NCI-H1092 (cell line): ENCODE measurements at places on chromosomes 7 and 10.

DNA sequence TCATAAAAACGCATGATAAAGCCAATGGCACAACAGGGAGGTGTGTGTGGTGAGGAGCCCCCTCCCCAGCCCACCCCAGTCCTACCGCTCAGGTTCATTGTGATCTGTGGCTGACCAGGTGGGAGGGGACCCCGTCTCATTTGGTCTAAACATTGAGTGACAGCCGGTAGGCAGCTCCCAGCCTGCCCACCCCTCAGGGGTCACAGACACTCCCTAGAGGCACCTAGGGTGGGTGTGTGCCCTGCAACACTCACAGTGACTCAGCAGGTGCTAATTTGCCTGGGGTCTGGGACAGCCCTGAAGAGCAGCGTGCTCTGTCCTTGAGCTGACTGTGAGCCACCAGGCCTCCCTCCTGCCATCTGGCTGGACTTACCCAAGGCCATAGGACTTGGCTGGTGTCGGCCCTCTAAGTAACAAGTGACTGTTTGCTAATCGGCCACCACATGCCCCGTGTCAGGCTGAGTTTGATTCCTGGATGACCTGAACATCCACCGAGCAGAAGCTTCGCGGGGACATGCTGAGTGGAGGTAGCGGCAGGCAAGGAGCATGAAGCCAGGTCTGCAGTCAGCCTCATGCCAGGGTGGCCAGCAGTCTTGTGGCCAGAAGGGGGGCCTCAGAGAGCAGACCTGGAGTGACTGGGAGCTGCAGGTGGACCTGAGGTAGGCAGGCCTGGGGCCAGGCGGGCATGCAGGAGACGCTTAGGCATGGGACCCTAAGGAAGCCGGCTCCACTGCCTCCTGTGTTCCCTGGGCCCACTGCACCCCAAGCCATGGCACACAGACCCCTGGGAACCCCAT, 282.3 kb upstream of the SHH start:
- DNase-seq = no peak

DNA sequence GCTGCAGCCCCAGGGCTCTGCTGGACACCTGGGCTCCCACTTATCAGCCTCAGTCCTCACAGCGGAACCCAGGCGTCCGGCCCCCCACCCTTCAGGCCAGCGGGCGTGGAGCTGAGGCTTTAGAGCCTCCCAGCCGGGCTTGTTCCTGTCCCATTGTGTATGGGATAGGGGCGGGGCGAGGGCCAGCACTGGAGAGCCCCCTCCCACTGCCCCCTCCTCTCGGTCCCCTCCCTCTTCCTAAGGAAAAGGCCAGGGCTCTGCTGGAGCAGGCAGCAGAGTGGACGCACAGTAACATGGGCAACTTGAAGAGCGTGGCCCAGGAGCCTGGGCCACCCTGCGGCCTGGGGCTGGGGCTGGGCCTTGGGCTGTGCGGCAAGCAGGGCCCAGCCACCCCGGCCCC, 2.7 kb downstream of the NOS3 start:
- DNase-seq = no peak

DNA sequence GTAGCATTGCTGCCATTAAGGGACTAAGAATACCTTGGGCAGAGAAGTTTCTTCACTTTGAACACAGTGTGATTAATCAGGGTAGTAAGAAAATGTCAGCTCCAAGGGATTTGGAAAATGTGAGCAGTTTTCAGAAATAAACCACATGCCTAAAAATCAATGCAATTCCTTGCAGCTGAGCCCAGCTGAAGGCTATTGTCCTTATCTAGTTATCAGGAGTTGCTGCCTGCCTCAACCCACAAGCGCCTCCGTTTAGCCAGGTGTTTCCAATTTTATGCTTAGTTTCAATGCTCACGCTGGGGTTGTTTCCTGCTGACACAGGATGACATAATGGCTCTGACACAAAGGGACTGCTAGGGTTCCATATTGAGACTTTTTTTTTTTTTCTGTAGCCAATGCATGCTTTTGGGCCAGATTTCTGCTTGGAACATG, 132.3 kb upstream of the ANK3 start:
- DNase-seq = no peak

GRCh38 chr10:5560142-5560816, 35.5 kb downstream of the CALML3 start:
- DNase-seq = no peak

DNA sequence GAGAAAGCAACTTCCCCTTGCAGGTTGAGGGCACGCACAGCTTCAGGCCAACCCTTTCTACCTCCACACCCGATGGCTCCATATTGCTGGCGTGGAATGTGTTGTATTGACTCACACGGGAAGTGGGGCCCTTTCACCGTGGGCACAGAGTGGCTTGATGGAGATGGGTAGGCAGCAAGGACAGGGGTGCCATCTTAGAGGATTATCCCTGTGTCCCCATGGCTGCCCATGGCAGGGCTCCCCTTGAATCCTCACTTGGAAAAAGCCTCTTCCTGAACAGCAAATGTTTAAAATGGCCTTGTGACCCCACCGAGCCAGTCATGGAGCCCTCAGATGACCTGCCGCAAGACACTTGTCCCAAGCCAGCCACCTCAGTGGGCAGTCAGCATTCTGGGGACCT, 31.2 kb downstream of the CXCL12 start:
- no peak for DNase-seq

DNA sequence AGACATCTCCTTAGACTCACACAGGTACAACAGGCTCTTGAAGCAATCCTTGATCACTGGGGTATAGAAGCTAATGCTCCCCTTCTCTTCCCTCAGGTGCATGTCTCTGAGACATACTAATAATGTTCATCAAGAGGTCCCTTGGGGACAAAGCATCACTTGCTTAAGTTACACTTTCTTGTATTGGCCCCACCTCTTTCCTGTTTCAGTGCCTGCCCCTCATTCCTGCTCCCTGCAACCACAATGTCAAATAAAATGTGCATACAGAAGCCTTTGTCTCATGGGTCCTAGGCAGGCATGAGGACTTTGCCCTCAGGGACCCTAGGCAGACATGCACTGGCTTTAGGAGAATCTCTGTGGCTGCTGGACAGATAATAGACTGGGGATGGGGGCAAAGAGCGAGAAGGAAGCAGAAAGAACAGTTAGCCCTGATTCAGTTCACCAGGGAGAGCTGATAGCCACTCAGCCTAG, 175.0 kb upstream of the NPY start:
- no peak for DNase-seq

- DNase-seq = peak; percentile 68
Measured at GRCh38 chr7:47382200-47382599, 199.7 kb downstream of the TNS3 start.

DNA sequence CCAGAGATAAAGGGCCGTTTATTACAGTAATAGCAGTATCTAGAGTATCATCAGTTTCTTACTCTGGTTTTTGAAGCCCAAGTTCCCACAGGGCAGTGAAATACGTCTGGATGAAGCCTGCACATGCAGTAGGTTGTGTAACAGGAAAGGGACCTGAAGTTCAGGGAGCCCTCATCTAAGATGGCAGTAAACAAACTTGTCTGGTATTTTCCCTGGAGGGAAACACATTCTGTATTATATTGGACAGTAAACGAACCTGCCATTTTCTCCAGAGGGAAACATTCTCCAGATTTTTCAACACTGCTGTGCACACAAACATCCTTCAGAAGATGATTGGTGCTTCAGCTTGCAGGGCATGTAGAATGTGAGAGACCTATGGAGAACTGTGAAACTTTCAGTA, 189.9 kb downstream of the TFEC start:
- no peak for DNase-seq

DNA sequence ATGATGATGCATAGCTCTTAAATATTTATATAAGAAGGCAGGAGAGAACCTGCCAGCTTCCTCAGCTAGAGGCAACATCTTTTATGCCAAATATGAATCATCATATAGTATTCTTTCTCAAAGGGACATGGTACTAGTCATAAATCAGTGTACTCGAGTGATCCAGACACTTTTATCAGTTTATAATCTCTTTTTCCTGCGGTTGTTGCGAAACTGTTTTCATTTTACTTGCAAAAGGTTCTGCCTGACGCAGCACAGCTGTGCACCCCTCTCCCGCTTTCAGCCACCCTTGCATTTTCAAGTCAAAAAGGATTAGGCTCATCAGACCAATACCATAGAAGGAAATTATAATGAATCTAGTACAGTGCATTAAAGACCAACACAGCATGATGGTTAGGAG, 332.3 kb upstream of the PRKCQ start:
- DNase-seq = no peak

DNA sequence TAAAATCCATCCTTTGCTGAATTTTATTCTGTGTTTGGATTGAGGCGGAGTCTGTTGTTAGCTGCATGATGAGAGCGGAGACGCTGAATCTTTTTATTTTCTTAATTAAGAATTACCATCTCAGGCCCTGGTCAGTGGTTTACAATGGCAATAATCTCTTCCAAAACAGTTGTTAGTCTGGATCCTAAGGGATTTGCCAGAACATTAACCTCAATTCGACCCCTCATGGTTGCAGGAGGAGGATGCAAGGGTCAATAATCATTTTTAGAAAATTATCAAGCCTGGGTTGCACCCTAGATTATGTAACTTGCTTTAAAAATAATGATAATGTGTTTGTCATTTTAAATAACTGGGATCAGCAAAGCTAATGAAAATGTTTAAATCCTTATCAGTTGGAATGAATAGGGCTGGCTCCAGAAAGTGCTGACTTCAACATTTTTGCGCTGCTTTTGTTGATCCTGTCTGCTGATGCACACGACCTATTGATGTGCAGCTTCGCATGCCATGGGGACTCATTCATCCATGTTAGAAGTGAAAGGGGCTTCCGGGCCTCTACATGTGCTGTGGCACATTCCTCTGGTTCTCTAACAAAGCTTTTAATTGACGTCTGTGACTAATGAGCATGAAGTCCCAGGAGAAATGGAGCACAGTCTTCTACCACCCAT, 80.7 kb upstream of the KIAA1217 start:
- no peak for DNase-seq

- no peak for DNase-seq
Measured at GRCh38 chr7:142960955-142961512, 1.1 kb downstream of the KEL start.

GRCh38 chr10:72563327-72563932, 62.4 kb downstream of the MICU1 start:
- DNase-seq = no peak

GRCh38 chr10:28382525-28383269, 79.8 kb upstream of the MPP7 start:
- DNase-seq = no peak

- no peak for DNase-seq
Measured at GRCh38 chr7:47580175-47580706, 1.7 kb downstream of the TNS3 start.

DNA sequence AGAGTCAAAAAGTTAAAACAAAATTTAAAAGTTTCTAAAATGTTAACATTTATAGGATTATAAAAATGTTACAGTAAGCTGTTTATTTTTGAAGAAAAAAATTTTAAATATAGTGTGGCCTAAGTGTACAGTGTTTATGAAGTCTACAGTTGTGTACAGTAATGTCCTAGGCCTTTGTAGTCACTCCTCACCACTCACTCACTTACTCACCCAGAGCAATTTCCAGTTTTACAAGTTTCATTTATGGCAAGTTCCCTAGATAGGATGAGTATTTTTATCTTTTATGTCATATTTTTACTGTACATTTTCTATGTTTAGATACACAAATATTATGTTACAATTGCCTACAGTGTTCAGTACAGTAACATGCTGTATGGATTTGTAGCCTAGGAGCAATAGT, 419.9 kb downstream of the ARL4A start:
- no peak for DNase-seq

DNA sequence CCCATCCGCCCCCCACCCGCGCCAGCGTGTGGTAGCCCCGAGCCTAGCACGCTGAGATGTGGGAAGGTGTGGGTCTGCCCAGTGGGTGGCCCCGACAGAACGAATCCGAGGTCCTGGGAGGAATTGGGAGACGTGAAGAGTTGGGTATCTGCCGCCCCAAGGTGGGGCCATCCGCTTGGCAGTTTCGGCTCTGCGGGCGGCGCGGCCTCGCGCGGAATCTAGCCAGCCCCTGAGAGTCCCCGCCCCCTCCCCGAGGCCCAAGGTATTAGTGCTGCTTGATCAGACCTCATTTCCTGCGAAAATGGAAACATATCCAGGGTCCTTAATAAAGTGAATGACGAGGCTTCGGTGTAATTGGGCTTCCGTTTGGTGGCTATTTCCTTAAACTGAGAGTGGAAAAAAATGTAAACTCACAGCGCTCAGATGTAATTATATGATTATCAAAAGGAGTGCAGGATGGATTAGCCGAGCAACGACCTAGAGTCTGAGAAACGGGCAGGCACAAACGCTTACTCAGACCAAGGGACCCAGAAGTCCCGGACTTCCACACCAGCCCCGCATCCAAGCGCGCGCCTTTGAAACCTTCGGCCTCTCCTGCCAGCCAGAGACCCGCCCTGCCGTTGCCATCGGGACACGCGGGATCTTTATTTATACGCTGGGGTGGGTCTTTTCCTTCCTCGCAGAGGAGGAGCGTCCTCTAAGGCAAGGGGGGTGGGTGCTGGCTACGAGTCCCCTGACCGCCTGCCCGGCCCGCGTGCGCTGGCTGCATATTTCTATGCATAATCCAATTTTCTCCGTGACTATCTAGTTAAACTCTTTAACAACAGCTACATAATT, 12.8 kb downstream of the LBX1 start:
- DNase-seq = no peak

- no peak for DNase-seq
Measured at GRCh38 chr10:85908462-85908861, 458.1 kb downstream of the GRID1 start.

DNA sequence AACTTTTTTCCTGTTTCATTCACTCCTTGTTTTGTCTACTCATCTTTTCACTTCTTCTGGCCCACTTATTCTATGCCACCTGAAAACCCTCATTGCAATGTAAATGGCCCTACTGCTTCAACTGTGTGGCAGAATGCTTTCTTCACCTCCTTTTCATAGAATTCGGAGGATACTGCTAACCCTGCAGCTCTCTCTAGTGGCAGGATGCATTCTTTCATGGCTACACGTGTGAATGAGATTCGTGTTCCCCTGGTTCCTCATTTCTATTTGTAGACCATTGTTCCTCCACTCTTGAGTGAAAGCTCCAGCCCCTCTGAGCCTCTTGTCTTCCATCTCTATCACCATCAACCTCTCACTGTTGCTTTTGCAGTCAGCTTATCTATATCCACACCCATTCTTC, 20.9 kb upstream of the CYP26C1 start:
- DNase-seq = no peak

DNA sequence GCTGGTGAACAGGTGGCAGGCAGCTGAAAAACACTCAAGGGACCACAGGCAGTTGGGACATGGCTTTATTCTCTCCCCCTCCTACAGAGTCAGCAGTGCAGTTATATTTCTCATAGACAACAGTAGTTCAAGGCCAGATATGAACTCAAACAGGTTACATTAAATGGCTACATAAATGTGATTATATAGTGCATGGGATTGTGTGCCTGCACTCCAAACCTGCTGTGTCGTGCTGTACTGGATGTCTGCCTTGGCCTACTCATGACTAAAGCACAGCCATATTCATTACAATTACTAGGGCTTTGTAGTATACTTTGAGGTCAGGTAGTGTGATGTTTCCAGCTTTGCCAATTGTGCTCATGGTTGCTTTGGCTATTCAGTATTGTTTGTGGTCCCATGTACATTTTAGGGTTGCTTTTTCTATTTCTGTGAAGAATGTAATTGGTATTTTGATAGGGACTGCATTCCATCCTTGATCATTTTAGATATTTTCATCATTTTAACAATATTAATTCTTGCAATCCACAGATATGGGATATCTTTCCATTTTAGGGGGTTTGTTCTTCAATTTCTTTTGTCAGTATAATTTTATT, 393.6 kb downstream of the CNTNAP2 start:
- DNase-seq = no peak

GRCh38 chr10:114135476-114135875, 38.5 kb downstream of the CCDC186 start:
- DNase-seq = no peak

- no peak for DNase-seq
Measured at GRCh38 chr7:49403844-49404243, 369.6 kb upstream of the VWC2 start.
